ENCODE measurements at places on chromosomes 5 and 9. TPM values are rescaled to one million over a fixed set of nuclear protein-coding genes. Genes with fewer than 3 reads are reported as not detected.
A peak's percentile ranks its signal among the peaks of the same experiment; 100 is the strongest.

Gene PDZD2
- total RNA-seq = 0.91 TPM

Gene GHR
- not detected for total RNA-seq

Gene CDH9
- total RNA-seq = not detected

GRCh38 chr9:133356391-133357091, at the start of the genes SURF1 and SURF2:
SURF1 (minus strand) TSS chr9:133356487; CDS start chr9:133356453, 34 bp downstream.
SURF2 (plus strand) TSS chr9:133356550; CDS start chr9:133356593, 43 bp downstream.
- peak; percentile 89 for DNase-seq

DNA sequence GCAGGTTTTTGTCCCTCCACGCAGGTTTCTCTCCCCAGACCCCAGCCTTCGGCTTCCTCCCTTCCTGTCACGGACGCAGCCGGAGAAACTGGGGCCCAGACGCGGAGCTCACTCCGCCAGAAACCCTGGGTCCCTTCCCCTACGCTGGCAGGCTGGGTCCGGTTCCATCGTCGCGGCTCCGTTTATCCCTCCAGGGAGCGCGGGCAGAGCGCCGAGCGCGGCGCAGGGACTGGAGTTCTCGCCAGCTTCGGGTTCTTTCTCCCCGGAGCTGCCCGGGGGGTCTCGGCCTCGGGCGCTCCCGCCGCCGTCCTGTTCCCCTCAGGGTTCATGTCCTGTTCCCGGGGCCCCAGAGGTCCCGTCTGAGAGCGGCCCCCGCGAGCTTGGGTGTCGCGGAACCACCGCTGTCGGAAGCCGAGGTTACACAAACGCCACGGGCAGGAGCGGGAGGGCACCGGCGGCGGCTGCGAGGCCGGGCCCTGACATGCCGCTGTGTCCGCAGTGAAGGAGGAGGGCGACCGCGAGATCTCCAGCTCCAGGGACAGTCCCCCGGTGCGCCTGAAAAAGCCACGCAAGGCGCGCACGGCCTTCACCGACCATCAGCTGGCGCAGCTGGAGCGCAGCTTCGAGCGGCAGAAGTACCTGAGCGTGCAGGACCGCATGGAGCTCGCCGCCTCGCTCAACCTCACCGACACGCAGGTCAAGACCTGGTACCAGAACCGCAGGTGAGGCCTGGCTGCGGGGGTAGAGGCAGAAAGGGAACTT, 4.6 kb downstream of the BARHL1 start:
- DNase-seq = peak; percentile 28

DNA sequence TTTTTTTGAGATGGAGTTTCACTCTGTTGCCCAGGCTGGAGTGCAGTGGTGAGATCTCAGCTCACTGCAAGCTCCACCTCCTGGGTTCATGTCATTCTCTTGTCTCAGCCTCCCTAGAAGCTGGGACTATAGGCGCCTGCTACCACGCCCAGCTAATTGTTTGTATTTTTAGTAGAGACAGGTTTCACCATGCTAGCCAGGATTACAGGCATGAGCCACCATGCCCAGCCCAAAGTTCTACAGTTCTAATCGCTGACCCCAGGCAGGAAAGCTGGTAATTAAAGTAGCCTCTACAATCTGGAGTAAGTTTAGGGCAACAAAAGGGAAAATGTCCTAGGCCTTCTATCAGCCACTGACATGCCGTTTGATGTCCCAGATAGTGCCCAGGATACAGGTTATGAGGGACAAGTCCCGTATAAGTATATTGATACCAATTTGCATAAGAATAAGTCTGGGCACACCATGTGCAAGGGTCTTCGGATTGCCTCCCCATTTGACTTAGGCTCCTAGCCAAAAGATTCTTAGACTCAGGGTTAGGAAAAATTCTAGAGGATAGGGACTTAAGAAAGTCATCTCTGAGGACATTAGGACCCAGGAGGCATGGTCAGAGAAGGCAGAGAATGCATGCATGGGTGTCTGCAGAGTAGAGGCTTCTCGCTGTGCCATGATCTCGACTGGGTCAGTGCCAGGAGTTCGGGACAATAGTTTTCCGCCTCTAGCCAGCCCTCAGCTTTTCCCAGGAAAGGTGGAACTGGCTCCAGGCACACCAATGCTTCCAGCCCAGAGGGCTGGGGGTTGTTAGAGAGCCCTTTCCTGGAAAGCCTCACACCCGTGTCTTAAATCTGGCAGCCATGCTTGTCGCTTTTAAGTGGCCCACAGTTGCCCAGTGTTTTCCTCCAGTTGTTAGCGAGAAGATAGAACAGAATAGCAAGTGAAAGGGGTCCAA, 1111.1 kb downstream of the TAF11L14 start:
- DNase-seq = peak; percentile 49

DNA sequence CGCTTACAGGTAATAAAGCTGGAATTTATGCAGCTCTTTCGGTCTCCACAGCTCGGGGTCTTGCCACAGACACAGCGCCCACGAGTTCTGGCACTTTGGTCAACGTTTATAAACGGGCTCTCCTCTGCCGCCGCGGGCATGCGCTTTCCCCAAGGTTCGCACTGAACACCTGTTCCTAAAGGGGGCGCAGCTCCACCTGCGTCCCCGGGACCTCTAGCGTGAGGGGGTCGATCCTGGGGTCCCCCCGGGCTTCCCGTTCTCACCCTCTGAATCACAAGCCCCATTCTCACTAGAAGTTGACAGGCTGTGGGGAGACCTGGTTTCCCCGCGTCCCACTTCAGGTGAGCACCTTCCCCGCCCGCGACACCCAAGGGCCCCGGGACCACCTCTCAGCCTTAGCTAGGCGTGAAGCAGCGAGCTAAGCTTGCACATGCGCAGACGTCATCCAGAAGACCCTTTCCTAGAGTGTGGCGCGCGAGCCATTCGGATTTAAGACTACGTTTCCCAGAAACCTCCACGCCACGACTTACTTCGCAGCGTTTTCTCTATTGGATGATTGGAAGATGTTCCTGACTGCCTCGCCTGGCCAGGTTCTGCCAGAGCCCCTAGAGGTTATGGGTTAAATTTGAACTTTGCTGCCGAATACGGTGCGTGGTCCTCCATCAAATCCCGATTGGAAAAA, 21.3 kb upstream of the ZNF782 start:
- peak; percentile 90 for DNase-seq

- no peak for DNase-seq
These were observed 376 bp downstream of the GOLGA1 start for GRCh38 chr9:124940521-124940893.

GRCh38 chr5:152534641-152535040, 129.6 kb upstream of the NMUR2 start:
- no peak for DNase-seq

DNA sequence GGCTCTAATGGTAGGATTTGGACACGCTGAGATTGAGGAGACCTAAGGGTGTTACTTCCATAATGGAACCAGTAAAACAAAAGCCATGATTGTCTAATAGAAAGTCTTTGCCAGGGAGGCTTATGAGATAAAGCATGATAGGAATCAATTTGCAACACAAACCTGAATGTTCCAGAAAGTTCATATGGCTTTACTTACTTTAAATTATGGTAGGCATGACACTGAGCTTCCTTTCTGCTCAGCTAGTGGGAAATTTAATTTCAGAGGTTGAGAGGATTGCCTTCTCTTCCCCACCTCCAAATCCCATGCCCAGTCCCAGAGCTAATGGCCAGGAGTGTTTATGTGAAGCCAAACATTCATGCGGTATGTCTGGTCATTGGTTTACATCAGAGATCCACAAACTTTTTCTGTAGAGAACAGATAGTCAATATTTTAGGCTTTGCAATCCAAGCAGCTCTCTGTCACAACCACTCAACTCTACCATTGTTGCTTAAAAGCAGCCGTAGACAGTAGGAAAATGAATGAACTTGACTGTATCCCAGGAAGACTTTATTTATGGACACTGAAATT, 114.5 kb downstream of the UGCG start:
- DNase-seq = no peak

GRCh38 chr5:31237174-31237573, 43.7 kb downstream of the CDH6 start:
- no peak for DNase-seq

Measured in Daoy (cell line).